ENCODE measurements at places on chromosomes 1 and 21.

DNA sequence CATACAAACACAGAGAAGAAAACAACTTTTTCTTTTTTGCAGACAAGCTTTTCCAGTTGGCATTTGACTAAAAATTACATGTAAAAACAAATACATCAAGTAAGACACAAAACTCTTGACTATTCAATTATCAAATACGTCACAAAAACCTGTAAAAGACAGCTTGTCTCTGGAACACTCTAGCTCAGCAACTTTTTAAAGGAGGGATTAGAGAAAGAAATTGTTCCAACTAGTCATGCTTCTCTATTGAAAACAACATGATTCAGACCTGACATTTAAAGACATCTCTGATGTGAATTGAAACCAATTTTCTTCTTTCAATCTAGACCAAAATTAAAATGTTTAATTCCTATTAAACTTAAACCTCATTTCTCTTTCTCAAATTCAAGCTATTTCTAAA, 30.3 kb downstream of the SMYD3 start:
- no peak for DNase-seq

DNA sequence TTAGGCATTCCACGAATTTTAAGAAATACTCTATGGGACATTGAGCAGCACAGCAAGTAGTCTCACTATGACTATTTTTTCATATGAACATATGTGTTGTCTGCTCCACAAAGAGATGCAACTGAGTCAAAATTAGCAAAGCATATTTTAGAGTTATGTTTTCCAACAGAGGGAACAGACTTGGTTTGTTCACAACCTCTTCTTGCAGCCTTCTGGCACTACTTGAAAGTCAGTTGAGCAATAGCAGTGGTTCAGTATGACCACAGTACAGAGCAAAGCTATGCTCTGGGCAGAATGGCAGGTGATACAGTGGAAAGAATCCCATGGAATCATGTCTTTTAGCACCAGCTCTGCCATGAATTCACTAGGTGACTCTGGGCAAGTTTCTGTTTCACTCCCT, 5.2 kb downstream of the CCN1 start:
- no peak for DNase-seq

DNA sequence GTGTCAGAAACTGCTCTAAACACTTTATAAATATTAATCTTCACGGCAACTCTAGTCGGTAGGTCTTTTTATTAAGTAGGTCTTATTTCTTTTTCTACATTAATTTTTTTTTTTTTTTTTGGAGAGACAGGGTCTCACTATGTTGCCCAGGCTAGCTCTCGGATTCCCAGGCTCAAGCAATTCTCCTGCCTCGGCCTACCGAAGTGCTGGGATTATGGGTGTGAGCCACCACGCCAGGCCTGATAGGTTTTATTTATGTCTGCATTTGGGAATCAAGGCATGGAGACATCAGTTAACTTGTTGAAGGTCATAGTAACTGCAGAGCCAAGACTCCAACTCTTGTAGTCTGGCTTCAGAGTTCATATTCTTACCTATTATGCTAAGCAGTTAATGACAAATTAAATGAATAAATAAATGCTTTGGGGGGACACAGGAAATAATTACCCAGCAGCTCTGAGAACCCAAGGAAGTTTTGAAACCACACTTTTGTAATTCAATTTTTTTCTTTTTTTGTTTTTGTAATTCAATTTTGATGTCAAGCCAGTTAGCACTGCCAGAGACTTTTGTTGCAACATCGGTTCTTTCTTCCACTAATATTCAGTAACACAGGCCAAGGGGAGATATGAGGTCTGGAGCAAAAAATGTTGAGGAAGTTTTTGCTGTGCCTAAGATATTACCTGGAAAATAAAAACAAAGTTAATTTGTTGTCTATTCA, 9.4 kb upstream of the UAP1 start:
- DNase-seq, result no peak

GRCh38 chr1:68322837-68323687, 90.7 kb upstream of the WLS start:
- DNase-seq, result no peak

- no peak for DNase-seq
These were observed 95.3 kb upstream of the ACTRT2 start for GRCh38 chr1:2925918-2926317.

DNA sequence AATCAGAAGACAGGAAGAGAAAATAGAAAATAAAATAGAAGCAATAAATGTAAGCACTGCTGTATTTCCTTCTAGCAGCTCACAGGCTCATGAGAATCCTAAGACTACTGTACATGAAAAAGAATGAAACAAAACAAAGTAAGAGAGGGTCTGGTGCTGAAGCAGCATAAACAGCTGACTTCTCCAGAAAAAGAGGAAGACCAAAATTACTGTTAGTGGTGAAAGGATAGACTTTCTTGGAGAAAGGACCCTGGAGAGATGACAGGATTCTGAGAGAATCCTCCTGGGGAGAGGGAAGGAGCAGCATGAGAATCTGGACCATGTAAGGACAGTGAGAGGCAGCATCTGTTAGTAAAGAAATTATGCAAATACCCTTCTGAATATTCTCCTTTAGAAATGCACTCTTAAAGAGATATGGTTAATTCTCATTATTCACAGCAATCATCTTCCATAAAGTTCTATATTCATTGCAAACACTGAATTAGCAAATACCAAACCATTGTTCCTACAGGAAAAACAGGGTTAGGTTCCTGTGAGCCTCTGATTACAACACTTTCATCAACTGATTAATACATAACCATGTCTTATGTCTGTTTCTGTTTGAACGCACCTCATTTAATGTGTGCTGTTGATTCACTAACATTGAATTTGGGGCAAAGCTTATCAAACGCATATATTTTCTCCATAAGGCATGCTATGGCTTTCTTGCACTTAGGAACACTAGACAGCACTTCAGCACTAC, 17.0 kb downstream of the SLC25A24 start:
- DNase-seq, result no peak

DNA sequence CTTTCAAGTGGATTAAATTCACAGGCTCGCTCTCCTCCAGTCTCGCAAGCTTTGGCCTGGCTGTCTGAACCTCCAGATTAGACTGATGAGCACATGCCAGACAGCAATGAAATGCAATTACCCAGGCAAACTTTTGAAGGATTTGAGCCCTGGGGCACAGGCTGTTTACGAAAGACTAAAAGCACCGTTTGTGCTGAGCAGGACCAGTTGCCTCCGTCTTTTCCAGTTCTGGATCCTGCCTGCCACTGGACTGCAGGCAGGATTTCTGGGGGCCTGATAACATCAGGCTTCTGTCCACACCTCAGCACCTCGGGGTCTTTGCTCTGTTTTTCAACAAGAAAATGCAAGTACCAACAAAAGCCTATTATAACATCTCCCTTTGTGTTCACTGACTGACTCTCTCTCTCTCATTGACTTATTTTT, 145.7 kb downstream of the CLIC6 start:
- no peak for DNase-seq

Data from esophagus muscularis mucosa (tissue), 4 donors.